Renal cortex interstitium (tissue), 15 donors: ENCODE measurements at places on chromosomes 2 and 18. TPM values are rescaled to one million over a fixed set of nuclear protein-coding genes. Genes with fewer than 3 reads are reported as not detected.
A peak's percentile ranks its signal among the peaks of the same experiment; 100 is the strongest.

DNA sequence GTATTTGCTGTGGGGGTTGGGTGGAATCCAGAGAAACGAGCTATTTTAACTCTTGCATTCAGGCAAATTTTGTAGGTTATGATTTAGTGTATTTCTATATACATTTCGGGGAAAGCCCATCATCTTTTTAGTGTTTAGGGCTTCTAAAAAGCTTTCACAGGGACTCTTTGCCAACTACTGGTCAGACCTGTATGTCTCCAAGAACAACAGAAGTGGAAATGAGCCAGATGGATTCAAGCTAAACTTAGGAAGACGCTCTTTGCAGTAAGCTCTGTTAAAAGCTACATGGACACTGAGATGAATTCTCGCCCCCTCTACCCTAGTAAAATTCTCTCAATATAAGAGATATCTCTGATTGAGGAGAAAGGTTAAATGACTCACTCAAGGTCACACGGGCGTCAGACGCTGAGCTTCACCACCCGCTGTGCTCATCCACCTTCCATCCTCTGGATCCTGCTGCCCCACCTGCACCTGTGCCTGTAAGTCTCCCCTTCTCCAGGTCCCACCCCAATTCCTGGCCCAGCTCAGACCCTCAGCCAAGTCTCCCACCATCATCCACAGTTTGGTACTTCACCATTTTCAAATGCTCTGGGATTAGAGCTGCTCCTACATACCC lies 85.6 kb downstream of the MARCHF4 start:
- DNase-seq, result no peak

DNA sequence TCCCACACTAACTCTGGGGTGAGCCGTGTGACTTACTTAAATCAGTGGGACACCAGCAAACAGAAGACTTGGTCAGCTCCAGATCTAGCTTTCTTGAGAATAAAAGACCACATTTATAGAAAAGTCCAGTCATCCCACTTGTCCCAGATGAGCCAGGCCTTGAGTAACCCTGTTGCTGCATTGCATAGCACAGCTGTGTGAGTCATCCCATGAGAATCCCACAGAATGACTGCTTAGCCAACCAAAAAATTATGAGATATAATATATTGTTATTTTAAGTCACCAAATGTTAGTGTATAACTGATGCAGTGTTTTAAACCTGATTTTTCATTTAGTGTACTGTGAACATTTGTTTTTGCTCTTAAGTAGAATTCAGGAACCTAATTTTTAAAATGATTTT lies 94.2 kb upstream of the FSHR start:
- no peak for DNase-seq

Gene ABCG8
- polyA plus RNA-seq, result 0.75 TPM

DNA sequence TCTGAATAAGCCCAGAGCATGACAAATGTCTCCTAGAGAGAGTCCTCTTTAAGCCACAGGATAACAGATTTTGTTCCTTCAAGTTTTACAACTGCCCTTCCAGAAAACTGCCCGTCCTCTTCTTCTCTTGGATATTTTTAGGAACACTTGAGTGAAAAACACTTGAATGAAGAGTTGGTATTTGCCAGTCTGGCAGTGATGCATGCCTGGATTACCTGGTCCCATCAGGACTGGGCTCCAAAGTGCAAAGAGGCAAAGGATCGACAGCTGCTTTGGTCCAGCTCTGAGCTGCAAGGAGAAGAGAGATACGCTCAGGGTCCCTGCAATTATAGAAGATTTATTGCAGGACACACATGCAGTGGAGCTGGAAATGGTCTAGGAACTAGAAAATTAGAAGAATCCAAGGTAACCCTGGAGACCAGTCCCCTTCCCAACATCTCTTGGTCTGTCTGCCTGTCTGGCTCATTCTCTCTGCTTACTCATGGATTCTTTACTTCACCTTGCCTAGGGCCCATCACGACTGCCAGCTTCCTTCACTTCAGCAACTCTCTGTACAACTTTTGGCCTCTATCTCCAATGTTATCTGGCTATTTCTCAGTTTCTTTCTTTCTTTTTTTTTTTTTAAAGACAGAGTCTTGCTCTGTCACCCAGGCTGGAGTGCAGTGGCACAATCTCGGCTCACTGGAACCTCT lies 112.1 kb upstream of the SIX2 start:
- DNase-seq, result no peak

- no peak for DNase-seq
Measured at GRCh38 chr2:168962636-168963035, 61.5 kb downstream of the G6PC2 start.

Gene INSIG2
- polyA plus RNA-seq, result 28.1 TPM

DNA sequence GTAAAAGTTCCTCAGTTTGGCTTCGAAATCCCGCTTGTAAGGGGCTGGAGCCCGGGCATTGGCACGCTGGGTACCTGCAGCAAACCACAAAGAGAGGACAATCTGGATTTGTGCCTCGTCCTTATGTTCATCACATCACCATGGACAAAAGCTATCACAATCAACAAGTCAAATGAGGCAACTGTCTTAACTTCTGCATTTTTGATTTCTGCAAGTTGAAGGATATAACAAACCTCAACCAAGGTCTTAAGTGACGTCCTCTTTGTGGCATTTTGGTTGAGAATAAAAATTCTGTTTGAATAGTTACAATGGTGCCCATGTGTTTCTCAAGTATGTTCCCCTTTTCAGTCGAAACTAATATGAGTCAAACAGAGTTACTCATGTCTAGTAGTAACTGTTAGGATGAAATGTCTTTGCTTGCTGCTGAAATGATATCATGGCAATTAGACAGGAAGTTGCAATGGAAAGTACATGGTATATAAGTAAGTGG lies 70.8 kb upstream of the STK17B start:
- no peak for DNase-seq

- DNase-seq, result no peak
Measured at GRCh38 chr18:10298346-10298745, 156.1 kb upstream of the APCDD1 start.

DNA sequence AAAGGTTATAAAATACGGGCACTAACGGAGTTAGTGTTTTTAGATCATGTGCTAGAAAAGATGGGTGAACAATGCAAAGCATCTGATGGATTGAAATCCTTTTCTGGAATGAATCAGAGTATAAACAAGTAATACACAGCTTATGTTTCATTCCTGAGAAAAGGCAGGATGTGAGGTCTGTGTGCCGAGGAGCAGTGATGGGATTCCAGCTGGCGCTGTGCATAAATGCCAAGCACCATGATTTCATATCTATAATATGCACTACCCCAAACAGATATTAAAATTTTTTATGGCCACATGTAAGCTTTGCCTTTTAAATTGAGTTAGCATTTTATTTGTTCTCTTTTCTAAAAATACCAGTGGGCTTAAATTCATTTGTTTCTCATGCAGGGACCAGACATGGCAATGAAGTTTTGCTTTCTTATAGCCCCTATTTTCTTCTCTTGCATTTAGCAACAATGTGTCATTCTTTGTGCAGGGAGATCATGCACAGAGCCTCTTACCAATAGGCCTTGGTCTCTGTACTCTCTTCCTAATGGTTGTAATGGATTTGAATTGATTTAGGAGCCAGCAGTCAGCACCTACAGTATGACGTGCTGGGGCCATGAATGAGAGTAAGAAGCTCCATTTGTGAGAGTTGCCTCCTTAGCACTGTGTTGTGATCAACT lies 323.9 kb downstream of the SLC8A1 start:
- no peak for DNase-seq

Gene NRP2
- polyA plus RNA-seq, result 69.1 TPM

Gene DLGAP1
- 6.1 TPM for polyA plus RNA-seq

Gene CHRNA1
- 4.1 TPM for polyA plus RNA-seq

DNA sequence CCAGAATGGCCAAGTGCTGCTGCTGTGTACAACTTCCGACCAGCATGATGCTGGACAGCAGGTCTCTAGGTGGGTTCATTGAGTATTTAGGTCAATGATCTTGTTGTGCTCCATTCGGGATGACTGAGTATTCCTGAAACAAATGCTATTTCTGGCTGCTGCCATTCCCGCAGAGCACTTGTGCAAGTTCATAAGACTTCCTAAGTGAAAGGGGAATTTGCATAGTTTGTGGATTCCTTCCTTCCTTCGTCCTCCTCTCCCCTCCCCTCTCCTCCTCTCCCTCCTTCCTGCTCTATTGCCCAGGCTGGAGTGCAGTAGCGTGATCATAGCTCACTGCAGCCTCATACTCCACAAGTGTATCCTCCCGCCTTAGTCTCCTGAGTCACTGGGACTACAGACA lies 40.4 kb downstream of the LDLRAD4 start:
- no peak for DNase-seq

Gene ANKRD30B
- polyA plus RNA-seq, result 0.14 TPM

- DNase-seq, result no peak
Measured at GRCh38 chr2:30655660-30656059, 151.6 kb downstream of the CAPN13 start.

Gene DSG1
- polyA plus RNA-seq, result 0.03 TPM

Gene PROKR1
- polyA plus RNA-seq, result 0.37 TPM

DNA sequence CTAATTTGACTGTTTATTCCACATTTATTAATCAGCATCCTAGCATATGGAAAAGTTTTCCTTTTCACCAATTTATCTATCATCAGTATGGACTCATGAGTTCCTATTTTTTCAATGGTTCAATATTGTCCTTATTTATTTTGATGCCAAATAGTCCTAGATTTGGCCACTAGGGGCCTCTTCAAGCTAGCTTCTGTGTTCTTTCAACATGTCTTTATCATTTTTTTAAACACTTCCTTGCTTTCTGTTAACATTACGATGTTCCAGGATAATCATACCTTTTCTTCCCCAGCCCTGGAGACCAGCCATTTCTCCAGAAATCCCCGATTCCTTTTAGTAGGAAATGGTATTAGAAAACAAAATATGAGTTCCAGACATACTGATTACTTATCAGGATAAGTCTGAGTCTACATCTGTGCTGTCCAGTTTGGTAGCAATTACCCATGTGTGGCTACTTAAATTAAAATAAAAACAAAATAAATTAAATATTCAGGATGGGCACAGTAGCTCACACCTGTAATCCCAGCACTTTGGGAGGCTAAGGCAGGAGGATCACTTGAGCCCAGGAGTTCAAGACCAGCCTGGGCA lies 70.6 kb downstream of the RPE start:
- DNase-seq, result no peak

Gene SERPINB3
- polyA plus RNA-seq, result not detected

GRCh38 chr2:237563816-237564215 lies 2.6 kb upstream of the PRLH start:
- peak; percentile 68 for DNase-seq

GRCh38 chr2:66832646-66833435 lies 397.9 kb downstream of the MEIS1 start:
- no peak for DNase-seq

Gene SKA1
- 5.8 TPM for polyA plus RNA-seq

DNA sequence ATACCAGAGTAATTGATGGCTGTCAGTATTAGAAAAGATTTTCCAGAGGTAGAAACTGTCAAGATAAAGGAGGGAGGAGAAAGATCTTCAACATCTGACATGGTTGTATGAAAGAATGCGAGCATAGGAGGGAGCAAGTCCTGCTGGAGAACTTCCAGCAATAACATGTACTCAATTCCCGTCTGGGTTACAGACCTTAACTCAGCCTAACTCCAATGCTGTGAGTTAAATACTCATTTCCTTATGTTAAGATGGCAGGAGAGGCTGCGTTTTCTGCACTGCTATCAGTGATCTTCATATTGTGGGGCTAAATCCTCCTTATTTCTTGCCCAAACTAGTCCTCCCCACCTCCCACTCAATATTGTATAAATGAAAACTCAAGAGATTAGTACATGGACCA lies 6.7 kb upstream of the CERS6 start:
- DNase-seq, result no peak

DNA sequence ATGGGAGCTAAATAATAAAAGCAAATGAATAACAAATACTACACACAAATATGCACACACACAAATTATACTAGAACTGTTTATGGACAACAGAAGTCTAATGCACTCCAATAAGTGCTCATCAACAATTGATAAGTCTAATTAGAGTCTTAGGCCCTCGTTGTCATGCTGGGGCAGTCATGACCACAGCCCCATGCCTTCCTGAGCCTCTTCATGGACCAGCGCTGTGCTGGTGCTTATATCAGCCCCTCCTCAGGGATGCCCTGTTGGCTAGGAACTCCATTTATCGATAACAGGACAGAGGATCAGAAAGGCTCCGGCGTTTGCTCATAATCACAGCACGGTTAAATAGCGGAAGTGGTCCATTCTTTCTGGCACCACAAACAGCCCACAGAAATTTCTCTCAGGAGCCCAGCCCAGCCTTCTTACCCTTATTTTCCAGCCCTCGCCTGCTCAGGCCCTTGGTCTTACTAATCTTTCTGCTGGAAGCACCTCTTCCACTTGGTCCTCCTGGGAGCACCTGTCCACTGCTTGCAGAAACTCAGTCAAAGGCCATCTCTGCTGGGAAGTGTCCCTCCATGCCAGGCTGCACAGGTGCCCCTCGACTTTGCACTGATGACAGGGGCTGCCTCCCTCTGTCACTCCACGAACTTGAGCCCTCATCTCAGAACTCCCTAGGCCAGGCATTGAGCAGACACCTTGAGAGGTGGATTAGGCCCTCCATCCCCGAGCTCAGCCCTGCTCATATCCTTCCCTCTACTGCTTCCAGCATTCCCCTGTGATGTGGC lies 500.2 kb upstream of the HS6ST1 start:
- DNase-seq, result no peak

GRCh38 chr2:202116691-202117090 lies 43.6 kb downstream of the KIAA2012 start:
- DNase-seq, result no peak

- DNase-seq, result peak; percentile 73
Measured at GRCh38 chr2:157327621-157328500, 2.2 kb upstream of the ERMN start.

Gene BCL2
- 23.1 TPM for polyA plus RNA-seq

GRCh38 chr2:64342195-64343099 lies 111.5 kb upstream of the LGALSL start:
- no peak for DNase-seq

DNA sequence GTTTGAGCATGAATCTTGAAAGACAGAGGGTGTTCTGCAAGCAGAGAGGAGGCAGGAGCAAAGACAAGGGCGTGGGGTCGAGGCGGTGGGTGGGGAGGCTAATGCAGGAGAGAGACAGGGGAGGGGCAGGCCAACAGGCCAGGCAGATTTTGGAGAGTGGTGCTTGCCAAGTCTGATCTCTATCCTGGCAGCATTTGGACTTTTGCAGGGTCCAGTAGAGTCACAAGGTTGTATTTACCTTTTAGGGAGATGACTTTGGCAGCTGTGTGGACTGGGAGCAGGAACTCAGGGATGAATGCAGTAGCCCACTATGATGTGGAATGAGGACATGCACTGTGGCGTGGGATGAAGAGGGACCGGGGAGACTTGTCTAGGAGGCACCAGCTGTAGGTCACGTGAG lies 15.7 kb upstream of the CEP192 start:
- no peak for DNase-seq

Gene LDLRAD4
- polyA plus RNA-seq, result 10.9 TPM

Gene COA5
- 91.8 TPM for polyA plus RNA-seq

Gene CENPA
- 12.1 TPM for polyA plus RNA-seq

DNA sequence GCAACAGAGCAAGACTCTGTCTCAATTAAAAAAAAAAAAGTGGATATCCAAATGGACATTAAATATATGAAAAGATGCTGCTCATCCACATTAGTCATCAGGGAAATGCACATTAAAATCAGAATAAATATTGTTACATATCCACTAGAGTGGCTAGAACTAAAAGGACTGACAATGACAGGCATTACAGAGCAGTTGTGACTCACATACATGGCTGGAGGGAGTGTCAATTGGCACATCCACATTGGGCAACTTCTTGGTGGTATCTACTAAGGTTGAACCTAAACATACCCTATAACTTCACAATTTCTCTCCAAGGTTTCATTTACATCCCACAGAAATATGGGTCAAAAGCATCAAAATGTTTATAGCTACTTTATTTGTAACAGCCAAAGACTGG lies 14.0 kb upstream of the DNER start:
- DNase-seq, result no peak

Gene DPYSL5
- polyA plus RNA-seq, result 8.5 TPM

- DNase-seq, result no peak
Measured at GRCh38 chr18:63585988-63586387, 1.2 kb upstream of the SERPINB13 start.
